Type B pancreatic cell (in vitro differentiated cells): ENCODE measurements at places on chromosomes 4 and X.

- DNase-seq, result no peak
Measured at GRCh38 chr4:170038232-170038631, 12.0 kb upstream of the MFAP3L start.

DNA sequence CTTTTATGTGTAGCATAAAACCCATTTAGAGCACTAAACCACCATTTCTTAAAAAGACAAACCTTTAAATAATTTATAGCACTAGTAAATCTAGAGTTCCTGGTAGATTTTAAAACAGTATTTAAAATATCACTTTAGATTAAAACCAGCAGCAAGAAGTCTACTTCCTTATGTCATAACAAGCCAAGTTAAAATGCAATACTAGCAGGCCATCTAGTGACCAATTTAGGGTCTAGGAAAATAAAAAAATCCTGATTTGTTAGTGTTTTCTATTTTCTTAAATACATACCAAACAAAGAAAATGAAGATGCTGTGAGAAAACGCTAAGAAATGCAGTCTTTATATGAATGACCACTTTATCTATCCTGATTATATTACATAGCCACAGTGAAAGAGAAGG lies 53.9 kb downstream of the PAPSS1 start:
- no peak for DNase-seq

DNA sequence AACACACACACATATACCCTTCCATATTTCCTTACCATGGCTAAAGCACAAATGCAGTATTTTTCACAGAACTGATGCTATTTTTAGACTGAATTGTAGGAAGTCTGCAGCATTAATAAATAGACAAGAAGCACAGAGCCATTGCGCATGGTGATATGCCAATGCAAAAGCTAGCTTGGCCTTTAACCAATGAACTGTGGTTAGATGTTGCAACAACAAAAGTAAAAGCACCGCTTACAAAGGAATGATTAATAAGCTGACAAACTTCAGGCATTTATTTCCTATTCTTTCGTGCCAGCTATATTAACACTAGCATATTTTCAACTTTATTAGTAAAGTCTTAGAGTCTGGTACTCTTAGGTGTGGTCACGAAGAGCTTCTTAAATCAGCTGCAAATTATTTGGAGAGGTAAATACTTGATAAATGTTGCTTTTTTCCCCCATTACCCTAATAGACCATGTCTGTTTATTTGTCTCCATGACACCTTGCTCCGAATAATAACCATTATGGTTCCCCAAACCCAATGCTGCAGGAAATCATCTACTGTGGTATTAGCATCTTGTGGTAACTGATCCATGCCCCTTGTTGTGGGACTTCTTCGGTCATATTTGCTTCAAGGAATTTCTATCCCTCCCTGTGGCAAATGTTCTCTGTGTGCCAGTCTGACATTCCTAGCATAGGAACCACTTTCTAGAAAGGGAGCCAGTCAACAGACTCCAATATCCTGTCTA lies 306.1 kb upstream of the TAPT1 start:
- no peak for DNase-seq

DNA sequence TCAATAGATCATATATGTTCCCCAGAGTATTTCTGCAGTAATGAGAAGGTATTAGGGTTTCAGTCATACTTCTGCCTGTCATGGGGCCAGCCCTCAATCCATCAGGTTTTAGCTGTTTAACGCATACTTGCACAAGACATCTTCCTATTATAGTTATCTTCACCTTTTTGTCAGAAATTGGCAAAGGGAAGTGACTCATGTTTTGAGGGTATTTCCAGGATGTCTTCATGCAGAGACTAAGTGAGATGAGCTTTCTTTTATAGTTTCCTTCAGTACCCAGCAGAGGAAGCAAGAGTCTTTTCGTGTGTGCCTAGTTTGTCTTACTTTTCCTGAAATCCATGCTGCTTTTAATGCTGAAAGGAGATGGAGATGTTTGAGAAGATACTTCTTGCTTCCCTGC lies 9.5 kb downstream of the CSTF2 start:
- no peak for DNase-seq

- DNase-seq, result no peak
Measured at GRCh38 chrX:24190500-24191156, 41.1 kb downstream of the ZFX start.

- no peak for DNase-seq
Measured at GRCh38 chr4:82611982-82612381, 50.2 kb upstream of the TMEM150C start.

DNA sequence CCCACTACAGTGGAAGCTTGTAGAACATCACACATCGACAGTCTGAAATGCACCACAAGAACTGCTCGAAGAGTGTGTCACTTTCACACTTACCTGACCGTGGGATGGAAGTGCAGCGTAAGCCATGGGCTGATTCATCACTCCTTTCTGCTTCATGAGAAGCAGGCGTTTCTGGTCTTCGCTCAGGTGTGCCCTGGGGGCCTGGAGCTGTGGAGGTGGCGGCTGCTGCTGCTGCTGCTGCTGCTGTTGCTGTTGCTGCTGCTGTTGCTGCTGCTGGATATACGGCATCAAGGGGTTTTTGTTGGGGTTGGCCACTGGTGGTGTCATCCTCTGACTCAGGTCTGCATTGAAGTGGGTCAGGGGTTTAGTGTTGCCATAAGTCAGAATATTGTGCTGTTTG lies 223.6 kb downstream of the MGST2 start:
- no peak for DNase-seq

GRCh38 chrX:7746856-7747255 lies 96.1 kb upstream of the VCX start:
- DNase-seq, result no peak

DNA sequence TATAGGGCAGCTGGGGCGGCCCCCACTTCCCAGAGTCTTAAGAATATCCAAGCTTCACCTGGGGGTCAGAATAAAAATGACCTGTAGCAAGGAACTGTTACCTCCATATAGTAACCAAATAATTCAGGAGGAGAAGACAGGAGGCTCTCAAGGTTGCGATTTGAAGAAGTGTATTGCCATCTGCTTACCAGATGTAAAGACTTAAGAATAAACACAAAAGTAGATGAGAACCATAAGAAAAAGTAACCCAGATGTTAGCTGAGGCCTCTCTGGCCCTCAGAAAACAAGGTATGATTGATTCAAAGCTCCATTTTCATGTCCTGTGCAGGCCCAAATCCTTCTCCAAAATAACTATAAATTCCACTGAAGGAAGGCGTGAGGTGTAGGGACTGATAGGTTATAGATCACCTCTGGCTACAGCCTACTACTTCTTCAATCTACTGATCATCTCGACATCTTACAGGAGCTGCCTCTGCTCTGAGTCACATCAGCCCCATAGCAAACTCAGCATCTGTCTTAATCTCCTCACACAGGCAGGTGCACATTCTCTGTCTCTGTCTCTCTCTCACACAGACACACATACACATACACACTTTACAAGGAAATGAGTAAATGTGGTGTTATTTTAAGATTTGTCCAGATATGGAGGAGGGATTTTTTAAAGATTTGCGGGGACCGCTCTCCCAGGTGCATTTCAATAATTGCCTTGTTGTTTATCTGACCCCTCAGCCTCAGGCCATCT lies 193.9 kb upstream of the EDNRA start:
- DNase-seq, result no peak

DNA sequence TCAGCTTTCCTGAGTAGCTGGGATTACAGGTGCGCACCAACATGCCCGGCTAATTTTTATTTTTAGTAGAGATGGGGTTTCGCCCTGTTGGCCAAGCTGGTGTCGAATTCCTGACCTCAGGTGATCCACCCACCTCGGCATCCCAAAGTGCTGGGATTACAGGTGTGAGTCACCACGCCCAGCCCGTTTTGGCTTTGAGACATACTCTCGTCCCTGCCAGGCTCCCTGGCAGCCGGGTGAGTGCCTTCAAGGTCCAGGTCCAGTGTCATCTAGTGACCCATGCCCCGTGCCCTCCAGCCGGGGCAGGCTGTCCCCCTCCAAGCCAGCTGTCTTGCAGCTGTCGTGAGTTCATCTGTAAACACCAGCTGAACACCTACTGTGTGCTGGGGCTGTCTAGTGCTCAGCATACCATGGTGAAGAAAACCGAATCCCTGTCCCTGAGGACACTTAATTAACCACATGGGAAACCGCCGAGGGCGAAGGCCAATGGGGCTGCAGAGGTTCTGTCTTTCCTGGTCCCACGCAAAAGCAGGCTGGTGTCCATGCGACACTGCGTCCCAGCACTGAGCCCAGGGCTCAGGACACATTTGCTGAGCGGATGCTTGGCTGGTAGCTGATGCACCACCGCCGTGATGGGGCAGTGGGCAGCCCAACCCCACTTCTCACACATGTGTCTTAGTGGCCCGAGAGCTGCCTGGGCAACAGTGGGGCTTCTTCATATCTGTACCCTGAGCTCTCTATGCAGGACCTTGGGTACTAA lies 21.9 kb downstream of the NSG1 start:
- DNase-seq, result no peak

- no peak for DNase-seq
Measured at GRCh38 chrX:139560221-139560620, 29.7 kb downstream of the F9 start.

GRCh38 chr4:93646233-93646930 lies 182.2 kb upstream of the ATOH1 start:
- DNase-seq, result no peak

- no peak for DNase-seq
Measured at GRCh38 chr4:105683038-105683437, 25.5 kb downstream of the INTS12 start.

DNA sequence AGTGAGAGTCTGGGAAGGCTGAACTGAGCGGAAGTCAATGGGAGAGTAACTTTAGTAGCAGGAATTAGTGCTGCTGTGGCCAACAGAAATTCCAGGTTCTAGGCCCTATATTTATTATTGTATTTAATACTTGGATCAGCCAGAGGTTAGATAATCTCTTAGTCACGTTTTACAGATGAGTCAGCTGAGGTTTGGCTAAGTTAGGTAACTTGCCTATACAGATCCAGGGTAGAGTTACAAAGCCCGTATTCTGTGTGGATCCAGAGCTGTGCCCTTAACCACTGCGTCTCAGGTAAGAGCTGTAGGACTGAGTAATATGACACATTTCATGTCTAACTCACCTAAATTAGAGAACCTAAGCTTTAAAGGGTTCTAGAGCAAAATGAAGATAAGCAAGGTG lies 20.5 kb downstream of the PSMD10 start:
- DNase-seq, result no peak
